Fibroblast of skin of abdomen (primary cell): ENCODE measurements at places on chromosomes 1 and 21.

DNA sequence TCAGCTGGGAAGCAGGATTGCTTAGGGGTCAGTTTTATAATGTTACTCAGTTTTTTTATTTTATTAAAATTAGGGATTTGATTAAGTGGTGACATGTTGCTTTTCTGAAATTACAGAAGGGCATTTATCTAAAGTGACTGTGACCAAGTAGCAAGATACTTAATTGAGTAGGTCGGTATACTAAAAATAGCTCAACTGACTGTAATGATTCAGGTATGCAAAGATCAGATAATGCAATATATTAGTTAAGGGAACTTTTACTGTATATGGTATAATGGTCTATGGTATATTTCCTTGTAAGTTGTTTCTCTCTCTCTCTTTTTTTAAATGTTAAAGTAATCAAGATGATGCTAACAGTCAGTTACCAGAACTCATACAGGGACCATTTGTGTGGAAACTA is 26.2 kb downstream of the RLF start:
- DNase-seq, result peak; percentile 22

DNA sequence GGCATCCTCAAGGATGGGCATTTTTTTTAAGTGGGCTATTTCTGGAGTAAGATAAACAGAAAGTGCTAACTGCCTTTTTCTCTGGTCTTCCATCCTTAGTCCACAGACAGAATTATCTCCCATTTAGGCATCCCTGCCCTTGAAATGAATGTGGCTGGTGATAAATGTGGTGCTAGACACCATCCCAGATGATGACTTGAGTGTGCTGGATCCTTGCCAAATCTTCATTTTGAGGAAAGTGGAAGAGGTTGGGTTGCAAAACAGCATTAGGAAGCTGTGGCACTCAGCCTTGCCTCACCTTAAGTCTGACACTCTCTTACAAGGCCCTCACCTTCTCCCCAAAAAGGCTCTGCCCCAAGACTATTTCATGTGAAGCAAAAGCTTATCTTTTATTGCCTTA is 19.2 kb downstream of the MAB21L3 start:
- no peak for DNase-seq

DNA sequence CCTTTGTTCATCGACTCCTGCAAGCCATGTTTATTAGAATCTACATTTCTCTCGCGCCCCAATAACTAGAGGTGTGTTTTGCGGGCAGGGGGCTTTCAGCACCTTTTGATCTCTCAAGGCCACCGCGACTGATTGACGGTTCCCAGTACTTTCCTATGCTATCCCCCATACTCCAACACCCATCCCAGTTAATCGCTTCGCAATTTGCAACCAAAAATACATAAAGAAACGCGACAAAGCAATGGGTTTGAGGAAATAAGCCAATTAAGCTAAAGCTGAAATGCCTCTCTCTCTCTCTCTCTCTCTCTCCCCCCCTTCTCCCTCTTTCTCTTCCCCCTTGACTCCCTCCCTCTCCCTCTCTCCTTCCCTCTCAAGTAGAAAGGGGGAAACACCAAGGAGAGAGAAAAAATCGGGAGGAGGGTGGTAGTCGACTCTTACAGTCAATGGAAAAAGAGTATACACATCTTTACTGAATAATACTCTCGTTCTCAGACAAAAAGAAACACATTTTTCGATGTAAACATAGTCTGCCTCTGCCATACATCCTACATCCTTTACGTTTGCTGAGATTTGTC is 128.0 kb upstream of the DPYD start:
- no peak for DNase-seq

GRCh38 chr21:14862794-14863720 is 201.7 kb downstream of the NRIP1 start:
- DNase-seq, result no peak

DNA sequence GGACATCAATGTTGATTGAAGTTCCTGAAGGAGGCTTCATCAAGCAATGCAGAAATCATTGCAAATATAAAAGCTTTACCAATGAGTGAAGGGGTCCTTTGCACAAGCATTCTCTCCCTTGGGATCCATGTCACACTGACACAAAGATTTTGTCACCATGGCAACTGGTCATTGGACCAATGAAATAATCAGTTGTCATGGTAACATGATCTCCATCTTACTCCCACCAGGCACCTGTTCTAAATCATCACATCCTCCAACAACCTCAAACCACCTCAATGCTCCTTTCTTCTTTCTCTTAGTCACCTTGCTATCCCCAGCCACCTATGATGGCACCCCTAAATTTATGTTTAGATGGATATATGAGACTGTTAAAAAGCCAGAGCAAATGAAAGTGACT is 13.5 kb upstream of the FOXJ3 start:
- DNase-seq, result no peak
